ENCODE measurements at places on chromosomes 3 and 15.

- DNase-seq, result no peak
Measured at GRCh38 chr3:47020311-47020710, 40.8 kb downstream of the NBEAL2 start.

- peak; percentile 23 for DNase-seq
Measured at GRCh38 chr3:116155841-116156240, 289.4 kb downstream of the LSAMP start.

- DNase-seq, result no peak
Measured at GRCh38 chr3:194967151-194968117, 281.8 kb downstream of the FAM43A start.

DNA sequence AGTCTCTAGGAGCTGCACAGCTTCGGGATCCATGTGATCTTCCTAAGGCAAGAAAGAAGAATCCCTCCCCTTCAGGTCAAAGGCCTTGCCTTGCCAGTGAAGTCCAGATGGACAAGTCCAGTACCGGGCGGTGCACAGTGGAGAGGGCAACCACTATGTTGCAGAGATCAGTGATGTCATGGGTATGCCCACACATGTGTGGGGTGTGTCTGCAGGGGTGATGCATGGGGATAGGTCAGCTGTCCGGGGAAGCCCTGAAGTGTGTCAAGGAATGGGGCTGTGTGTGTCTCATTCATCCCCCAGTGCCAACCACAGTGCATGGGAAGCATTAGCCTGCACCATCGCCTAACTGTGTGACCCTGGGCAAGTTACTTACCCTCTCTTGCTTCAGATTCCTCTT, 66.5 kb downstream of the TLE3 start:
- DNase-seq, result no peak

DNA sequence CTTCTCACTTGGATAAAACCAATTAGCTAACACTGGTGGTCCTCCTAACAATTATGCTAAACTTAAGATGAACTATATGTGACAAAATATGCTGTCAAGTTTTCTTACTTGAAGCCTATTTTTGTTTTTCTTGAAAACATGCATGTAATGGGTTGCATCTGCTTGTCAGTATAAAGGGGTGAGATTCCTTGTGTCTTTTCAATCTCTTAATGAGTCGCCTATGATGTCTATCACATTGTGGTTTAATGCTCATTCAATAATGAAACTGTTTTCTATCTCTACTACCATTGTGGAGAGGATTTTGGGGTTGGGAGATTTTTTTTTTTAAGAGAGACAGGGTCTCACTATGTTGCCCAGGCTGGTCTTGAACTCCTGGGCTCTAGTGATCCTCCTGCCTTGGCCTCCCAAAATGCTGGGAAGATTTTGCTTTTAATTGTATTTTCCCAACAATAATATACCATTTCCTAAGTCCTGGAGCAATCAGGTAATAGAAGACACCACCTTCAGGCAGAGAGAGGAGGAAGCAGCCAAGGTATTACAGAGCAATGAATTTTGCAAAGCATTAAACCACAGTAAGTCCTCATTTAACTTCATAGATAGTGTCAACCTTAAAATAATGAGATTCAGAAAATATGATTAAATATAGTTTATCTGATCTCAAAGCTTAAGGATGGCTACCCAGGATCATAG, 17.4 kb upstream of the TRMT10C start:
- DNase-seq, result no peak

DNA sequence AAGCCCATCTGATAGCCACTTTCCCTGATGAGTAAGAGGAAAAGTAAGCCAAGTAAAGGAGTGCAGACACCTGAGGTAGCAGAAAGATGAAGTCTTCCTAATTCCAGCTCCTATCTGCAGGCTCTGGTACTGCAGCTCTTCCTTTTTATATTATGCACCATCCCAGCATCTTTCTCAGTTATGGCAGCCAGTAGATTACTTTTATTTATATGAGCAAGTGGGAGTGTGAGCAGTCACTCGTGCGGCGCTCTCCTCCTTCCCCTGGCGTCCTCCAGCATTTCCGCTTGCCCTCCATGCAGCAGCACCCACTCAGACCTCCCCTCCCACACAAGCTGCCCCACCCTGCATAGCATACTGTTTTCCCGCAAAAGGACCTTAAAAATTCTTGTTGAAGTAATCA, 465.9 kb upstream of the DPPA4 start:
- no peak for DNase-seq

DNA sequence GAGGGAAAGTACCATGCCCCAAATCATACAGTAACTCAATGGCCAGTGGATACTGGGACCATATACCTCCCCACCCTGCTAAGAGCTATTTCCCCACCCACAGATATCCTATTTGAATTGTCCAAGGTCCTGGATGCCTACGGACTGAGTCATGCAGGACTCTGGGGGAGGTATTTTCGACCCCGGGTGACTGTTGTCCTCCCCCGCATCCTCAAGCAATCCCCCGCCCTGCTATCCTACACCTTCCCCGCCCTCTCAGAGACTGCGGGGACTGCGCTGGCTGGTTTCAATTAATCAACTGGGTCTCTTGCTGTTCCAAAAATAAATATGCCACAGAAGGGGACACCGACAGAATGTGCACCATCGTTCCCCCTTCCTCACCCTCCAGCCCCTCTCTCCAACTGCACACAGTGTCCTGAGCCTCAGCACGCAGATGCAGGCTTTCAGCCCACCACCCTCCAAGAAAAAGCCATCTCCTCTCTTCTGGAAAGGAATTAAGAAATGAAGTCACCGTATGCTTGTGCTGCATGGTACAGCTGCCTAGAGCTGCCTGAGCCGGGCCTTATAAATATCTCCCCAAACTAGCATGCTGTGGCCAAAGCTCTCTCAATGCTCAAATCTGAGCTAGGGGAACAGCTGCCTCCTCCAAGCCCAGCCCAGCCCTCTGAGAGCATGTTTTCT, 8.1 kb downstream of the CAV3 start:
- peak; percentile 65 for DNase-seq

DNA sequence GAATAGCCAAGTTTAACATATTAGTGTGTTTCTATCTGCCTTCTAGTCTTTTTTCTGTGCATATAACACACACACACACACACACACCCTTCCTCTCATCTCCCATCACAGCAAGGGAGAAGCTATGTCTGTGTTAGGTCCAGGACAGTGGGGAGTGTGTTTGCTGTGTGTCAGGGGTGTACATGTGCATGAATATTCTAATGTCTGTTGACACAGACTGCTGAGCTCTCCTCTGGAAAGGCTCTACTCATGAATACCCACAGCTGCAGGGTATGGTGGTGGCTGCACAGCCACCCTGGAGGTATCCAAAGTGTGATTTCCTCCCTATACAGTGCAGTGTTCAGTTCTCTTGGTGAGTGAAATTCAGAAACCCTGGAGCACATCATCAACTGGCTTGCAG, 42.9 kb downstream of the ARNT2 start:
- no peak for DNase-seq

GRCh38 chr3:129809297-129809696, 84.2 kb downstream of the TMCC1 start:
- no peak for DNase-seq

GRCh38 chr15:75037685-75038084, 14.3 kb downstream of the PPCDC start:
- no peak for DNase-seq

DNA sequence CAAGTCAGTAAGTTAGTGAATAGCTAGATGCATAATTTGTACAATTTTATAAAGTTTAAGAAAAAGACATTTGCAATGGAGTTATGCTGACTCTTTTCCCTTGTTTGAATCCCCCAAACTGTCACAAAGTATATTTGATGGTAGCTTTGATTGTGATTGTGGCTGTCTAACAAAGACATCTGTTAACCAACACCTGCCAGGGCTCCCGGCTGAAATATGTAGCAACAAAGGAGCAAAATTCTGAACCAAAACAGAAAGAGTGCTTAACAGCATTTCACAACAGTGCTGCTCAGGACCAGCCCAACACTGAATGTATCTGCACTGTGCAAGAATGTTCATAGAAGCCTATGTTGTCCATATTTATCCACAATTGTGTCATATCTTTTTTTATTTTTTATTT, 39.4 kb downstream of the LEO1 start:
- no peak for DNase-seq

- peak; percentile 33 for DNase-seq
Measured at GRCh38 chr3:17030956-17031652, 146.3 kb downstream of the PLCL2 start.

DNA sequence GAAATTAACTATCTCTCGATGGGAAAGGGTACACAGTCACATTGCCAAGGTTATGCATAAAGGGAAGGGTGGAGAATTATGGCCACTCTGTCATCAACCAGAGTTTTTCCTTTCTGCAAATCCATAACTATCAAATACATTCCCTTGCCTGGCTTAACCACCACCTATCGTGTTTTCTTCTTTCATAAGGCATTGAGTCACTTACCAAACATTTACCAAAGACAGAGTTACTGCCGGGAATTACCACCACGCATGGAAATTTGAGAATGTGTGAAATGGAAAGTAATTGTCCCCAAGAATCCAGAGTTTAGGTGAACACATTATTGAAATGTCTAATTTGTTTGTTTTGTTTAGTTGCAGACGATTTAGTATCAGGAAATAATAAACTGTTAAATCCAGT, 134.3 kb upstream of the LRRN1 start:
- DNase-seq, result no peak
